PC-3 (cell line): ENCODE measurements at places on chromosomes 3 and 15. TPM values are rescaled to one million over a fixed set of nuclear protein-coding genes. Genes with fewer than 3 reads are reported as not detected.

GRCh38 chr3:47020311-47020710 lies 40.8 kb downstream of the NBEAL2 start:
- no peak for DNase-seq

CPN2 gene
- 0.07 TPM in 1 of 2 replicates, not detected in the other for total RNA-seq

DNA sequence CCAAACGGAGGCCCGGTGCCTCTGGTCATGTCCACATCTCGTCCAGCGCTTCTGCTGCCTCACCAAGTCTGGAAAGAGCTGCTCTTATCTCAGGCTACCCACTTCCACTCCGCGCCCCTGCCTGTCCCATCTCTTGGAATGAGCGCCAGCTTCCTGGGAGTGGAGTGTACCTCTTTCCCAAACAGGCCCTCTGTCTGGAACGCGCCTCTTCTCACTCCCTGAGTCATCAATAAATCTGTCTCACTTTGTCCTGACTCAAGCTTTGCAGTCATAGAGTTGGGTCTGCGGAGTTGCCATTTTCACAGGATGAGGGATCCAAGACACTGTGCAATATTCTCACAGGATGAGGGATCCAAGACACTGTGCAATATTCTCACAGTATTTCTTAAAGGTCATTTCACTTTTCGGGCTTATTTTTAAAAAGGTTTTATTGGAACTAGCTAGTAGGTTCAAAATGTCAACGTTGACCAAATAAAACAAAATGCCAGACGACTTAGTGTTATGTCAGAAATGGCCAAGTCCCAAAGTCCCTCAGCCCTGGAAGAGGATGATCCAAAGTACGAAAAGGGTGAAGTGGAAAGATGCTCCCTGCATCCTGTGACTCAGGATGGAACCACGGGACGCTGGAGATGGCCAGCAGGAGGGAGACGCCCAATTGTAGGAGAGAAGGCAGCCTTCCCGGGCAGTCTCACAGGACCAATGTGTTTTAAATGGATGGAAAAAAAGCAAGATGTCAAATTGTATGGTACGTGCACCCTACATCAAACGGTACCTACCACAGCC lies 81.1 kb downstream of the CHSY1 start:
- DNase-seq = peak; percentile 78

GRCh38 chr3:81003817-81004216 lies 757.6 kb downstream of the GBE1 start:
- DNase-seq = no peak

DNA sequence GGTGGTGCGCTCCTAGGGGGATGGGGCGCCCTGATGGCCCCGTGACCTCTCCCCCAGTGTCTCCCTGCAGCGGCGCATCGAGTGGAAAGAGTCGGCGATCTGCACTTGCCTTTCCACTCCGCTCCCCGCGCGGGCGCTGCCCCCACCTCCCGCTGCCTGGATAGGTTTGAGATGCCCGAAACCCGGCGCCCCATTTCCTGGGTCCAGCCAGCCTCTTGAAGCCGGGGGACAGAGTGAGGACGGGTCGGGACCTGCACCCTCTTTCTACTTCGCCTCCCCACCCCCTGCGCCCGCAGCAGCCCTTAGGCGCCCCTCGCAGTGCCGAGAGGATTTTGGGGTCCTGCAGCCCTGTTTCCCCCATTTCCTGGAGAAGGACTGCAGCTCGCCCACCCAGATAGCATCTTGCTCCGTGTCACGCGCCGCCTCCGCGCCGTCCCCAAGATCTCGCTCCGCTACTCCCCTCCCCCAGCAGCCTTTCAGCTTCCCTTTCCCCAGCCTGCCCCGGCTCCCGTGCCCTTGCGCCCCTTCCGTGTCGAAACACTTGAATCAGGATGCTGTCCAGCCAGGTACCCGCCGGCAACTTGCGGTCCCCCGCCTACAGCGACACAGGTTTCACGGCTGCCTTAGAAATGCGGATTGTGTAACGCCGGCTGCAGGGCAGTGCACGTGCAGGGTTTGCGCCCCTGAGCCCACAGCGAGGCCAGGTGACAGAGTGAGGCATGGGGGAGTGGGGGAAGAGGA lies 519 bp downstream of the ABHD6 start:
- peak; percentile 43 for DNase-seq

- DNase-seq = no peak
Observed at GRCh38 chr3:99256788-99257187, 355.3 kb upstream of the DCBLD2 start.

DNA sequence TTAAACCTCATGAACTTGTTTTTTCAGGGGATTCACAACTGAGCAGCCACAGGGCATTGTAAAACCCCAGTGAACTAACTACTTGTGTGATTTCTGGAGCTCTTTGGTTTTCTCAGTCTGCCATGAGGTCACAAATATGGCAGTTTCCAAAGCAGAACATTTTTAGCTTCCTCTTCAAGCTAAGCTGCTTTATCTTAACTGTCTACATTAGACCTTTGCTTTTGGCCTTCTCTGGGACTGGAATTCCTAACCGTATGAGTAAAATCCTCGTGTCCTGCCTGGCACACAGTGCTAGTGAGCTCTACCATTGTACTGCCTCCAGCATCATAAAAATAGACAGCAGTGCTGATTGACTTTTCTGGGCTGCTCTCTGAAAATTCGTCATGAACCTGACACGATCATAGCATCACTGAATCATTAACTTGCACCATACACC lies 22.1 kb downstream of the CDIN1 start:
- peak; percentile 28 for DNase-seq

DNA sequence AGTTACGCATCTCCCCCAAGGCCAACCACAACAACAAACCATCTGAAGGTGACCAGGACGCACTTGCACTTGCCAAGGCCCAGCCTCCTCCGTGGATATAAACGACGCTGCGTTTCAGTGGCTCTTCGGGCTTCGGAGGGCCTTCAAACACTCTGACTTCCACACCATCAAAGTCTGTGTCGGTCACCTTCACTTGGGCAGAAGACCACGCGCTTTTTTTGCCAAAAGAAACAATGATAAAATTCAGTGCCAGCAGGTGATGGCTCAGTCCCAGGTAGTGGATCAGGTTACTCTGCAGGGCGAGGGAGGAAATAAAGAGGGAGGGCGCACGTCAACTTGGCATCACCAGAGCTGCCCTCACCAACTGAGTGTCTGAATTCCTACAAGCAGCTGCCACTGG lies 63.0 kb downstream of the NCEH1 start:
- DNase-seq = peak; percentile 74

GRCh38 chr3:102483556-102483955 lies 48.7 kb downstream of the ZPLD1 start:
- DNase-seq = peak; percentile 92

DNA sequence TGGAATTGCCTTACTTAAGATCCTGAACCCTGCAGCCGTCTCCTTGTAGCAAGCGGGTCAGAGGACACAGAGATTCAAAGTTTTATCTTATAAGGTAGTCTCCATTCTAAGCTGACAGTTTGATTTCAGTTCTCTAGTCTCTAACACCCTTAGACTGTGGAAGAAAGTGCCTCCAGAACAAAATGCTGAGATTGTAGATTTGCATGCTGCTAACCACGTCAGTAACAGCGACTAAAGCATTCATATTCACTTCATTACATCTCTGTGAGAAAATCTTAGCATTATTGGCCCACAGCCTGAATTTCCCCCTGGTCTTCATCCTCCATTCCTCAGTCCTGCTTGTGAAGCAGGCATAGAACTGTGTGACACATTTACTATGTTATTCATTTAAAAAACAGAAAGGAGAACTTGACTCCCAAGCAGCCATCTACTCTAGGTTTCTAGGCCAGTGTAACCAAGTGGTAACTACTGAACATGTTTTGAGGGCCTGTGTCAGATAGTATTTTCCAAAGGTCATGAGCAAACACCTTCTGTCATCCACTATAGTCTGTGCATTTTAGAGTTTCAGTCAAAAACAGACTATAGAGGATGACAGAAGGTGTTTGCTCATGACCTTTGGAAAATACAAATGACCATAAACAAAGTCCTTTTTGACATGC lies 27.4 kb downstream of the ARIH2 start:
- no peak for DNase-seq

GRCh38 chr3:64224826-64225610 lies at the start of gene PRICKLE2:
Gene PRICKLE2 (minus strand): TSS chr3:64225466. CDS start chr3:64198927, 26,539 bp downstream.
- no peak for DNase-seq

DNA sequence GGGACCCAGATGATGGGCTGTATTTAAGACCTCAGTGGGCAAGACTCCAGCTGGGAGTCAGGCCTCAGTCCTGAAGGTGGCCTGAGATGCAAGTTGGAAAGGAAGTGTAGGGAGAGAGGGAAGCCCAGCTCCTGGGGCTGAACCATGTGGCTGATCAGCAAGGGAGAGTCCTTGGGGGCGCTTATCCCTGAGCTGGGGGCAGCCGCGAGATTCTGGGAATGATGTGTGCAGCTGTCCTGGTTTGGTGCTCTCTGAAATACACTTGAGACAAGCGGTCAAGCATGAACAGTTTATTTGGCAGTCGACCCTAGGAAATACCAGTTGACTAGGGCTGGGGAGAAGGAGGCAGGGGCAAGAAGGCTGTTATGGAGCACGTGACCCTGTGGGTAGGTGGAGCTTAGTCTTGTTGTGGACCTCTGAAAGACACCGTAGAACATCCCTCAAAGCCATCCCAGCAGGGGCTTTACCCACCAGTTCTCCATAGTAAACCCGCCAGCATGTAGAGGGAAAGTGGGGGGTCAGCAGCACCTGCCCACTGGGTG lies 41.8 kb upstream of the SLC6A11 start:
- no peak for DNase-seq

- DNase-seq = peak; percentile 73
Observed at GRCh38 chr3:124510290-124510689, 220.0 kb upstream of the UMPS start.

SLC24A5 gene
- total RNA-seq = not detected in 2 replicates

LTK gene
- total RNA-seq = 0.07 and 0.29 TPM in 2 replicates

DNA sequence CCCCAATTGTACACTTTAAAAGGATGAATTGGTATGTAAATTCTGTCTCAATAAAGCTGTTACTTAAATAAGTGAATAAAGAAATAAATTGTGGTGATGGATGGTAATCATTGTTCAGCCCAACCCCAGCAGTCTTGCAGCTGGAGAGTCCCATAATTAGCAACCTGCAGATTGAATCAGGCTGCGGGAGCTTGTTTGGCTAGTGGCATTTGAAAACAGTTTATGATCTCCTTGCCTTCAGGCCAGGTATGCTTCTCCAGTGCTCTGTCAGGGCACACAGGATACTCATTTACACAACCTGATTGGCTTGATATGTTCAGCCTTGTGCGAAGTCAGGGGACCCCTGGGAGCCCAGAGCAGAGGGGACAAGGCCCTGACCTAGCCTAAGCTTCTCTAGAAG lies 16.5 kb upstream of the TSEN2 start:
- no peak for DNase-seq

SNTN gene
- total RNA-seq = not detected in 2 replicates

- DNase-seq = peak; percentile 70
Observed at GRCh38 chr3:106212665-106213222, 343.9 kb upstream of the CBLB start.

GPR149 gene
- total RNA-seq = not detected in 2 replicates

DISP2 gene
- 0.87 and 2.7 TPM in 2 replicates for total RNA-seq

DNA sequence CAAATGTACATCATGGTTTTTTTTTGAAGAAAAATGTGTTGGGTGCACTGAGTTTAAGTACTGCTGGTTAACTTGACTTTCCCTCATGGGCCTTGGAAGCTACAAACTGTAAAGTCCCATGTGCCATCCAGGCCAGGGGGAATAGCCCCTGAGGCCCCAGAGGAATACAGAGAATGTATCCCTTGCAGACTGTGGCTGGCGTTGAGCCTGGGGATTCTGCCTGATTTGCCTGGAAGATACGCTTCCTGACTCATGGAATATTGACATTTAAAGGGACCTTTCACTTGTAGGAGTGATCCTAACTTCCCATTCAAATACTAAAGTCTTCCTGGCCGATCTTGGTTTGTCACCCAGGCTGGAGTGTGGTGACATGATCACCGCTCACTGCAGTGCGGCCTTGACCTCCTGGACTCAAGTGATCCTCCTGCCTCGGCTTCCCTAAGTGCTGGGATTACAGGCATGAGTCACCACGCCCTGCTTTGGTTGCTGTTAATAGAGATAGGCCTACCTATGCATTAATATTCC lies 42.0 kb downstream of the ADAMTSL3 start:
- DNase-seq = peak; percentile 80

GRCh38 chr3:35785234-35785888 lies 146.0 kb downstream of the ARPP21 start:
- DNase-seq = no peak

GRCh38 chr15:27235681-27236080 lies 264.7 kb downstream of the GABRG3 start:
- DNase-seq = no peak

FGF12 gene
- total RNA-seq = not detected in 2 replicates

DNA sequence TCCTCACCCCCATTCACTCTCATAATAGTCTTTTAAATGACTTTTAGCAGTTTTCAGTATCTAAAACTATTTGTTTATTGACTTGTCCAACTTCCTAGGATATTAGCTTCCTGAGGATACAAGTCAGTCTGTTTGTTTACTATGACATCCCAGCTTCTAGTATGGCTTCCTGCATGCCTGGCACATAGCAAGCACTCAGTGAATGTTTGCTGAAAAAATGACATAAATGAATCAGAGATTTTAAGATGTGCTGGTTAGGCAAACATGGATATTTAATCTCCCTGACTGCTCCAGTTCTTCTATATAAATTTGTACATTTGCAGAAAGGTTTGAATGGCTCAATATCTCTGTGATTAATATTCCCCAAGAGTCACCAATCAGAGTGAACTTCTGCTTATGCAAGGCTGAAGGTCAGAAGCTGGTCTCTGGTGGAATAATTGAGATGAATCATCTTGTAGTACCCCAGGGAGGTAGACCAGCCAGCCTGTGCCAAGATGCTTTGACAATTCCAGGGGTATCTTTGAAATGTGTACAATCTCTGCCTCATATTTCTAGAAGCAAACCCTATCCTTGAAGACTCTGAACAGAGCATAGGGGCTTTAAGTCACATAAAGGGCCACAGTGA lies 219.0 kb upstream of the LMCD1 start:
- DNase-seq = peak; percentile 72

CCRL2 gene
- total RNA-seq = 5.5 and 6.0 TPM in 2 replicates
